ENCODE measurements at places on chromosomes 6 and 20. TPM values are rescaled to one million over a fixed set of nuclear protein-coding genes. Genes with fewer than 3 reads are reported as not detected.

GRCh38 chr6:90062667-90063066, 168.4 kb downstream of the GJA10 start:
- no peak for DNase-seq

DEFB112 gene
- polyA plus RNA-seq: not detected

DNA sequence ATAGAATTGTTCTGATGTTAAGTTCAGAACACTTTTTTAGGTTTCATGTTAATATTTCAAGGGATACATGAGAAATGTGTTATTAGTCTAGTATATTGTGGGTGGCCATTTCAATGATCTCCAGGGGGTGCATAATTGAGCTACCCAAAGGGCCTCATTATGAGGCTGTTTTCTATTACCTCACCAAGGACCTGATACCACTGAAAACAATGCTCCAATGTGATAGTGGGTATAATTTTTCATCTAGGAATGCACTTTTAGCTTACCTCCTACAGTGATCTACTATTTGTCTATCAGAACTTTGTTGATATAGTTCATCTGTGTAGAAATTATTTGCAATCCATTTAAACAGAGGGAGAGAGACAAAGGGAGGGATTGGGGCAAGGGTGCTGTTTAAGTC, 106.8 kb upstream of the HS3ST5 start:
- DNase-seq: no peak

GRCh38 chr6:18080544-18080943, 41.9 kb downstream of the NHLRC1 start:
- no peak for DNase-seq

GRCh38 chr20:39751557-39752137, 789.5 kb downstream of the DHX35 start:
- DNase-seq: no peak

- no peak for DNase-seq
Observed at GRCh38 chr6:127494240-127494767, 24.8 kb downstream of the MTCL3 start.

RAMACL gene
- polyA plus RNA-seq: 0.16 TPM

SMOC2 gene
- polyA plus RNA-seq: 134 TPM
